ENCODE measurements at places on chromosomes 4 and X.

- no peak for DNase-seq
These were observed 141.5 kb downstream of the RPS6KA6 start for GRCh38 chrX:84046403-84046984.

DNA sequence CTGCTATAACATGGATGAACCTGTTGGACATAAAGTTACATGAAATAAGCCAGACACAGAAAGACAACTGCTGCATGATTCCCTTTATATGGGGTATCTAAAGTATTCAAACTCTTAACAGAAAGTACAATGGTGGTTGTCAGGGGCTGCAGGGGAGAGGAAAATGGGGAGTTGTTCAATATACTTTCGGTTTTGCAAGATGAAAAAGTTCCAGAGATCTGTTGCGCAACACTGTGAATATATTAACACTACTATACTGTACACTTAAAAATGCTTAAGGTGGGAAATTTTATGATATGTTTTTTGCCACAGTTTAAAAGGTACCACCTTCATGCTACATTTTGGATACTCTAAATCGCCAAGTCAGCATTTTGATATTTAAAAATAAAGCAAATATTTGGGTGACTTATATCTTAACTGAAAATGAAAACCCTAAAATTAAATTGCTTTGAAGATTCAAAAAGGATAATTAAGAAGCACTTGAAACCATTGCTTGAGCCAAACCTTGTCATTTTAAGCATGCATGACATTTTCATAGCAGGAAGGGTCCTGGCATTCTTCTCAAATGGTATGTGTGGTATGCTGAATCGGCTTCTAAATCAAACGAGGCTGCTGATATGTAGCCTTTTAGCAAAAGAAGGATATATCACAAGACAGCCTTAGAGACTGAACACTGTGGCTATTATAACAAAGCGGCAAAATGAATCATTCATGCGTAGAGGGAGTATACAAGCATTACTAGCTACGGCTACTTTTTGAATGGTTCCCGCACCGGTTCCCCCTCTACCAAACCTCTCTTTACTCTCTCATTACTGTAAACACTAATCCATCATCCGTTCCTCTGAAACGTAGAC is 607.1 kb upstream of the DIPK2B start:
- no peak for DNase-seq

DNA sequence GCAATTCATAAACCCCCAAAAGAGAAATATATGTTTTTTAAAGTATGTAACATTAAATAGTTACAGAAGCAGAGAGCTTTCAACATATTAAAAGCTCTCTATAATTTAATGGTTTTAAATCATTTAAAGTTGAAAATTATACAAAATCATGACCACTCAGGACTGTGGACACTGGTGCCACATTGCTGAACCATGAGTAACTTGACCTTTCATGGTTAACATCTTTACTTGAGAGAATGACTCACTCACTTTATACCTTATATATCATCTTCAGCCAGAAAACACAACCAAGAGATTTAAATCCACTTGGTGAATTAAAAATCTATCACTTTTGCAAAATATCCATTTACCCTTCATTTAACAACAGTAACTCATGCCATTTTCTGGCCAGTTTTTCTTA is 584.3 kb upstream of the SMIM31 start:
- DNase-seq = no peak

DNA sequence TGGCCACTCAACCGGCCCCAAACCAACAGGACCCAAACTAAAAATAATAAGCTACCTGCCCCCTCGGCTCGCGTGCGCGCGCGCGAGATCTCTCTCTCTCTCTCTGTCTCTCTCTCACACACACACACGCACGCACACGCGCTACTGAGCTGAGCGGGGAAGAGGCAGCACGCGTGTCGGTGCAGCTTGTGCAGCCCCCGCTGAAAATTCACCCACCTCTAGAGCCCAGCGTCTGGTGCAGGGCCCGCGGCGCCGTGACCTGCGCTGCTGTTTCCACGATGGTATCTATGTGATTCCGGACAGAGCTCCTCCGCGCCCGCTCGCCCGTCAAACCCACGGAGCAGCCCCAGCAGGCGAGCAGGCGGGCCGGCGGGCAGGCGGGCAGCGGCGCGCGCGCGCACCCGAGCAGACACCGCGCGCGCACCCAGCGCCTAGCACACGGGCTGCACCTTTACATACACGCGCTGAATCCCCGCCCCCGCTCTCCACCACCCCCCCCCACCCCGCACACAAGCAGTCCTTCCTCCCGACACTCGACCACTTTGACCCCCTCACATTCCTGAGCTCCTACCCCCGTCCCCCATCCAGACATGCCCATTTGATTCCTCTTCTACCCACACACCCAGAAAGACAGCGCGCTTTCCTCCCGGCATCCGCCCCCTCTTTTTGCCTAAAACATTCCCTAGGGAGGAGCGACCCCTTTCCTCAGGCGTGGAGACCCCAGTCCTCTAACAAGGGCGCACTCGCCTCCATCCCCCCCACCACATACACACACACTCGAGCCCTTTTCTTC is 1.0 kb downstream of the SLITRK4 start:
- no peak for DNase-seq

DNA sequence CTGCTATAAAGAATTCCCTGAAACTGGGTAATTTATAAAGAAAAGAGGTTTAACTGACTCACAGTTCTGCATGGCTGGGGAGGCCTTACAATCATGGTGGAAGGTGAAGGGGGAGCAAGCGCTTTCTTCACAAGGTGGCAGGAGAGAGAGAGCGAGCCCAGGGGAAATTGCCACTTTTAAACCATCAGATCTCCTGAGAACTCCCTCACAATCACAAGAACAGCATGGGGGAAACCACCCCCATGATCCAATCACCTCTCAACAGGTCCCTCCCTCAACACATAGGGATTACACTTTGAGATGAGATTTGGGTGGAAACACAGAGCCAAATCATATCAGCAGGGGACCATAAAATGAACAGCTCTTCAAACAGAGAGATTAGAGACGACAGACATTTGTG is 198.6 kb downstream of the MAGEB5 start:
- no peak for DNase-seq
